Umbilical cord (tissue), 2 donors: ENCODE measurements at places on chromosomes 13 and 19.

DNA sequence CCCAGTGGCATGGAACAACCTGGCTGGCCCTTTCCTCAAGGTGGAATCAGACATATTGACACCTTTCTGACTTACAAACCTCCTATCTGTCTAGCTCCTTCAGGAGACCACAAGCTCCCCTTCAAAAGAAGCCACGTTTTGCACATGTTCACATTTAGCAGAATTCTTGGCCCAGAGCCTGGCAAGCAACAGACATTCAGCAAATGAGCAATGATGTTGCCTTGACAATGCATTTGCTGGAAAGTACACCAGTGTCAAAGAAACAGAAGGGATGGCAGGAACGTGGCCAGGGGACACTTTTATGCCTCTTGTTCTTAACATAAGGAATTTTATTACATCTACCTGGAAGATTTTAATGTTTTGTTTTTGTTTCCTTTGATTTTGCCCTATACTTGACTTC lies 85.5 kb upstream of the FGF14 start:
- DNase-seq = no peak

DNA sequence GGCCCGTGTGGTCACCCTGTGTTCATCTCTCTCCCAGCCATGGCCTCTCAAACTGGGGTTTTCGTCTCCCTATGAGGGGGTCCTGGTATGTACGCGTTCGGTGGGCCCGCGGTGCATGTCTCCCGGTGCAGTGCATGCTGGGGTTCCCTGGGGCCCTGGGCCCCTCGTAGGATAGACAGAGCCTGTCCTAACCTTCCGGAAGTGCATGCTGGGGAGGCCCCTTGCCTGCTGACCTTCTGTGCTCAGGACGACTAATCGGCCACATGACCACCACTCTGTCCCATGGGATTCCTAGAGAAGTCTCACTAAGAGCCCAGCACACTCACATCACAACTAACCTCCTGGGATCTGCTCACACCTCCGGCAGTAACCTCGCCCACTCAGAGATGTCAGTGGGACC lies 4.9 kb upstream of the USE1 start:
- no peak for DNase-seq

GRCh38 chr13:30186634-30187415 lies 120.5 kb downstream of the KATNAL1 start:
- DNase-seq = peak; percentile 68

DNA sequence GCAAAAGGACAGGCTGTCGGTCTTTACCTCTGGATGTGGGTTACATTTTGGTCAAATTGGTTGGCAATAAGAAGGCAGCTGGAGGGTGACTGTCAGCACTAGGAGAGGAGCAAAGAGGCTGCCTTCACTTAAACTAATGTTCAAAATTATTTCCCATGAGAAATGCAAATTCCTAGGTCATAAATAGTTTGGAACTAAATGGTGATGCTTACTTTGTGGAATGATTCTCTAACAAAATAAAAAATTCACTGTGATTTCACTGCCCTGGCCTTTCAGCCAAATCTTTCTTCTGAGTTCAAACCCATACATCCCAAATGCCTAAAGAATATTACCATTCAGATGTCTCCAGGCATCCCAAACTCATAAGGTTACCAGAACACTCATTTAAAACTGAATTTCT lies 25.0 kb upstream of the OXGR1 start:
- no peak for DNase-seq

- DNase-seq = no peak
These were observed 16.1 kb upstream of the TPT1 start for GRCh38 chr13:45356966-45357672.

- no peak for DNase-seq
These were observed 121.8 kb downstream of the KCTD12 start for GRCh38 chr13:76764429-76764828.

DNA sequence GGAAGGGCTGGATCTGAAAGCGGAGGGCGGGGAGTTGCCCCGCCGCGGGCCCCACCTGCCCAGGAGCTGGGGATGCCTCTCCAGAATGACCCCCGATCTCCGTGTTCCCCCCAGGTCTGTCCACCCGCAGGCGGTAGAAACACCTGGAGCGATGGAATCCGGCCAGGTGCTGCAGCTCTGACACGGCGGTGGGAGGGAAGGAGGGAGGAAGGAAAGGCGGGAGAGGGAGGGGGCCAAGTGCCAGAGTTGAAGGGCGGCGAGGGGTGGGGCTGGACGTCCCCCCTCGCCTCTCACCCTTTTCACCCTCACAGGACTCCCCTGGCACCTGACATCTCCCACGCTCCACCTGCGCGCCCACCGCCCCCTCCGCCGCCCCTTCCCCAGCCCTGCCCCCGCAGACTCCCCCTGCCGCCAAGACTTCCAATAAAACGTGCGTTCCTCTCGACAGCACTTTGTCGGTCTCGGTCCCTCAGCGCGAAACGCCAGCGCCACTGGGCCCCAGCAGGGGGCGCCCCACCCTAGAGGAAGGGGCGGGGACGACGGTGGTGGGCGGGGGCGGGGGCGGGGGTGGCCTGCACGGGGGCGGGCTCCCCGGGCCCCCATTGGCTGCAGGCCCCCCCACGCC lies 337 bp upstream of the FXYD7 start:
- DNase-seq = peak; percentile 41

DNA sequence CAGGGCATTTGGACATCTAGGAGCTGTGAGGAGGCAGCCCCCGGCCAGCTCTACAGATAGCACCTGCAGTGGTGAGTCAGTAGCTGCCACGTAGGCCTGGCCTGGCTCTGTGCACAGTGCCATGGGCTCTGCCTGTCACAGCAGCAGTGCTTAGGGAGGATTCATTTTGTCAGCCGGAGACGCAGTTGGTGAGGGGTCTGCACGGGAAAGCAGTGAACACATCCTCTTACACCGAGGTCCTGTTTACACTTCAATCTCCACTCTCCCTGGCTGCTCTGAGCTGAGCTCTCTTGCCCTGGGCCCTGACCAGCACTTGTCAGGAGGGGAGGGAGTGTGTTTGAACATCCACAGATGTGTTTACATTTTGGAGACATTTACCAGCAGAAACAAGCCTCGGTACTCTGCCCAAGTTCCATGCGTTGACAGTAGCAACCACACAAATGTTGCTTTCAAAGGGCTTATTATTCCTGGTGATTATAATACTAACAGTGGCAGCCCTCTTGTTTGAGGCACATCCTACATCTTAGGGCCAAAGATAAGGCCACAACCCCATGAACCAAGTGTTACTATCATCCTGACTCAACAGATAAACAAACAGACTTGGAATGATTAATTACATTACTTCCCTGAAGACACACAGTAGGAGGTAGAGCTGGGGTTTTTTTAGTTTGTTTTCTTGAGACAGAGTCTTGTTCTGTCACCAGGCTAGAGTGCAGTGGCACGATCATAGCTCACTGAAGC lies 148.9 kb downstream of the USP12 start:
- DNase-seq = no peak

DNA sequence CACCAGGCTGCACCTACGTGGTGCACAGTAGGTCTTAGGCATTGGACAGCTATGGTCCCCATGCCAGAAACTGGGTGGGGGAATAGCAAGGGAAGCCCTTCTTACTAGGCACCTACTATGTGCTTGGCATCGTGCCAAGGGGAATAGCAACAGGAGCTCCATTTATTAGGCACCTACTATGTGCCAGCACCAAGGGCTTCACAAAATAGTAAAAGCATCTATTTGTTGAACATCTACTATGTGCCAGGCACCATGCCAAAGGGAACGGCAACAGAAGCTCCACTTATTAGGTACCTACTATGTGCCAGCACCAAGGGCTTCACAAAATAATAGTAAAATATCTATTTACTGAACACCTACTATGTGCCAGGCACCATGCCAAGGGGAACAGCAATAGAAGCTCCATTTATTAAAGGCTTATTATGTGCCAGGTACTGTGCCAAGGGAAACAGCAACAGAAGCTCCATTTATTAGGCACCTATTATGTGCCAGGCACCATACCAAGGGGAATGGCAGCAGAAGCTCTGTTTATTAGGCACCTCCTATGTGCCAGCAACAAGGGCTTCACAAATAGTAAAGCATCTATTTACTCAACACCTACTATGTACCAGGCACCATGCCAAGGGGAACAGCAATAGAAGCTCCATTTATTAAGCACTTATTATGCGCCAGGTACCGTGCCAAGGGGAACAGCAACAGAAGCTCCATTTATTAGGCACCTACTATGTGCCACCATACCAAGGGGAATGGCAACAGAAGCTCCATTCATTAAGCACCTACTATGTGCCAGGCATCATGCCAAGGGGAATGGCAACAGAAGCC lies 108.5 kb downstream of the PTPRS start:
- DNase-seq = no peak

DNA sequence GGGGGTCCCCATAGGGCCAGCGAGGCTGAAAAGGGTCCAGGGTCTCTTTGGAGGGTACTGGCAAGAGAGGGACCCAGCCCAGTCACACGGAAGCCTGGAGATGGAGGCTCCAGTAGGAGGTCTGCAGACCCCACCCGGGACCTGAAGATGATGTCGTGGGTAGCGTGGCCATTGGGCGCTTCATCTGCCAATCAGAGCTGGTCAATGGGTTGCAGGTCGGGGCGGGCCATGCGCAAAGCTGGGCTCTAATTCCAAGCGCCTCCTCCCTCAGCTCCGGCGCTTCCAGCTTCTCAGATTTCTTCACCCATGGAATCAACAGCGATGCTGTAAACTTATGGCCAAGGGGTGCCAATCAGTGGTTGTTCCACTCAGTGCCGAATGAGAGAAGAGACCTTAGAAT lies 10.9 kb downstream of the SIGLEC12 start:
- DNase-seq = no peak

GRCh38 chr13:24652359-24652758 lies 27.8 kb upstream of the ATP12A start:
- DNase-seq = no peak

GRCh38 chr13:93862259-93862658 lies 617.2 kb downstream of the DCT start:
- peak; percentile 62 for DNase-seq

DNA sequence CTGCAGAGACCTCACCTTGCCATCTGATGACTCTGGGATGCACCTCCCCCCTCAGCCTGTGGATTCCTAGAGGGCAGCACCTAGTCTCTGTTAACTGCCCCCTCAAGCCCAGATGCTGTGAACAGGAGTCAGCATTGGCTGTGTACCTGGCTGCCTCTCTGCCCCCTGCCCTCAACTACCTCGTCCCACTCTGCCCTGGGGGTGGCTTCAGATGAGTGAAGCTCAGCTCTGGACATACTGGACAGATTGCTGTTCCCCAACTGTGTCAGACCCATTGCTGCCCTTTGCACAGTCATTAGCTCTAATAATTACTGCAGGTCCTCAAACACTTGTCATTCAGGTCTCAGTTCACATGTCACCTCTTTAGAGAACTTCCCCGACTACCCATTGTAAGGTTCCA lies 182.1 kb upstream of the TSHZ3 start:
- DNase-seq = no peak

DNA sequence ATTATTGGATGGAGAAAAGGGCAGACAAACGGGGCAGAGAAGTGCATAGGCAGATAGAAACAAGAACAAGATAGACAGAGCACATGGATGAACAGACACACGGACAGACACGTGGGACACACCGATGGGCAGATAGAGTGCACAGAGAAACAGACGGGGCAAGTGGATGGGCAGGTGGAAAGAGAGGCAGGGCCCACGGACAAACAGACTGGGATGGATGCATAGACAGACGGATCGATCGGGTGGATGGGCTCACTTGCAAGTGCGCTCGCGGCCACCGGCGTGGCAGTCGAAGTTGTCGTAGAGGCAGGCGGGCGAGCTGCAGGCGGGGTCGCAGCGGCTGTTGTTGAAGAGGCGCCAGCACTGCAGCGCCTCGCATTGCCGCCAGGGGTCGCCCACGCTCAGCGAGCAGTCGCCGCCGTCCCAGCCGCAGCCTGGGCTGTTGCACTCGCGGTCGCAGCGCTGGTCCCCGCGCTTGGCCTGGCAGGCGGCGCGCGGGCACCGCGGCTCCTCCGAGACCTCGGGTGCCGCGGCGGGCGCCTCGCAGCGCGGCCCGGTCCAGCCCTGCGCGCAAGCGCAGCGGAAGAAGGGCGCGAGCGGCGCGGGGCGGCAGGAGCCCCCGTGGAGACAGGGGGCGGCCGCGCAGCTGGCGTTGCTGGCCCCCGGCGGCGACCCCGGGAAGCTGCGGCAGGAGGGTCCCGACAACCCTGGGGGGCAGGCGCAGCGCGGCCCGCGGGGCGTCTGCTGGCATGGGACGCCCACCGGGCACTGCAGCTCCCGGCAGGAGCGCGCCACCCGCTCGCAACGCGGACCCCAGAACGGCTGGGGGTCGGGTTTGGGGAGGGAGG lies 23.3 kb downstream of the NOTCH3 start:
- peak; percentile 68 for DNase-seq

- no peak for DNase-seq
These were observed 67.6 kb downstream of the UFM1 start for GRCh38 chr13:38417241-38417640.

GRCh38 chr19:51695702-51696315 lies 2.7 kb downstream of the SPACA6 start:
- no peak for DNase-seq

- no peak for DNase-seq
These were observed 133.6 kb downstream of the KDM4B start for GRCh38 chr19:5102520-5102919.

GRCh38 chr19:37997911-37998344 lies 90.9 kb downstream of the SIPA1L3 start:
- DNase-seq = peak; percentile 68

- DNase-seq = no peak
These were observed 306.9 kb downstream of the KLF5 start for GRCh38 chr13:73365681-73366080.

DNA sequence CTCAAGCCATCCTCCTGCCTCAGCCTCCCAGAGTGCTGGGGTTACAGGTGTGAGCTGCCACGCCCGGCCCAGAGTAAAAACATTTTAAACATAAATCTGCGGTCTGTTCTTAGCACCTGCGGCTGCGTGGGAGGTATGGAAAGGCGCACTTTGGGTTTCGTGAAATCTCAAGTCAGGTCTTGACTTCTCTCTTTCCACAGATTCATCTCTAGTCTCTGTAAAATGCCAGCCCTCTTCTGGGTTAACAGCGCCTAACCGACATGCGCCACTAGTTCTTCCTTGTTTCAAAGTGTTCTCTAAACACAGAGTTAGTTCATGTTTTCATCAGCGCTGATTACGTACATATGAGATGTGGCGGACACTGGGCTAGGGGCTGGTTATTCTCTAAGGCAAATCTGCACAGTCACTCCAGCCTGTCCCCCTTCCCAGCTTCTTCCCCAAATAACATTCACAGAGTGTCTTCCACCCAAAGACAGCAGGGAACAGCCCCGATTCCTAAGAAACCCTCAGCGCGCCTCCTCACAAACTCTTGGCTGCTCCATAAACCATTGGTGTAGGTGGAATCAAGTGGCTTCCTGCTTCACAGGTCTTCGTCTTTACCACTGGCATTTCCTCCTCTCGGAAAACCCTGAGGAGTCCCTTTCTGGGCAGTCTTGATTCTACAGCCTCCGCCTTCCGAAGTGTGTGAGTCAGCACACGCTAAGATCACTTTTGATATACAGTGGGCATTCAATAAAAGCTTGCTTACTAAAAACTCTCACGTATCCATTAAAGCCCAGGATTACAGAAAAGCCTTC lies 1.4 kb downstream of the PARP4 start:
- peak; percentile 28 for DNase-seq

DNA sequence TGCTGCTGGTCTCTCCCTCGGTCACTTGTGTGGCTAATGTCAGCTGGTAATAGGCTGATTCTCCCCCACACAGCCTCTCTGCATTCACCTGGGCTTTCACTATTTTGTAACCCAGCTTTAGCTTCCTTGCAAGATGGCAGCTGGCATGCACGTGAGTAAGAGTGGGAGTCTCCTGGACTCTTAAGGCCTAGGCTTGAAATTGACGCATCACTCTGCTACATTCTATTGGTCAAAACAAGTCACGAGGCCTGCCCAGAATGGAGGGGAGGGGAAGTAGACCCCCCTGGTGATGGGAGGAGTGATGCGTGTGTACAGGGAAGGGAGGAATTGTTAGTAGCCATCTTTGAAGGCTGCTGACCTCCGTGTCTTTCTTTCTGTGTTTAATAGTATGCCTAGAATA lies 24.9 kb upstream of the PNMA8B start:
- no peak for DNase-seq
